Muscle of leg (tissue), 16 donors: ENCODE measurements at places on chromosomes 4 and X. TPM values are rescaled to one million over a fixed set of nuclear protein-coding genes. Genes with fewer than 3 reads are reported as not detected.
A peak's percentile ranks its signal among the peaks of the same experiment; 100 is the strongest.

- peak; percentile 8 for DNase-seq
These were observed 298.5 kb downstream of the KCTD8 start for GRCh38 chr4:44150091-44150576.

DNA sequence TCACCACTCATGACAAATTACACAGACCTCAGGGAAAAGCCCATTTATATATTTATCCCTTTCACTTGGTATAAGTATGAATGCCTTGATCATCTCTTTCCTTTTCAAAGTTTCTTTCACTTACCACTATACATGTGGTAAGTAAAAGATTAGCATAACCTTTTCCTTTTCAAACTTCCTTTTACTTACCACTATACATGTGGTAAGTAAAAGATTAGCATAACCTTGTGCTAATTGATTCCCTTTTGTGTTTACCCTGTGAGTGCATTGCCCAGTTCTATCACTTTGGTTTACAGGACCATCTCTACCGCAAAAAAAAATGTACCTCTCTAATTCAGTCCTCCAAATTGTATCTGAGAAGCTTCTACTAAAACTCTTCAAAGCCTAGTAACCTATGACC lies 32.7 kb upstream of the TCEANC start:
- no peak for DNase-seq

- DNase-seq = no peak
These were observed 44.5 kb downstream of the BRWD3 start for GRCh38 chrX:80765220-80765625.

NAP1L3 gene
- 12.4 TPM for polyA plus RNA-seq

DNA sequence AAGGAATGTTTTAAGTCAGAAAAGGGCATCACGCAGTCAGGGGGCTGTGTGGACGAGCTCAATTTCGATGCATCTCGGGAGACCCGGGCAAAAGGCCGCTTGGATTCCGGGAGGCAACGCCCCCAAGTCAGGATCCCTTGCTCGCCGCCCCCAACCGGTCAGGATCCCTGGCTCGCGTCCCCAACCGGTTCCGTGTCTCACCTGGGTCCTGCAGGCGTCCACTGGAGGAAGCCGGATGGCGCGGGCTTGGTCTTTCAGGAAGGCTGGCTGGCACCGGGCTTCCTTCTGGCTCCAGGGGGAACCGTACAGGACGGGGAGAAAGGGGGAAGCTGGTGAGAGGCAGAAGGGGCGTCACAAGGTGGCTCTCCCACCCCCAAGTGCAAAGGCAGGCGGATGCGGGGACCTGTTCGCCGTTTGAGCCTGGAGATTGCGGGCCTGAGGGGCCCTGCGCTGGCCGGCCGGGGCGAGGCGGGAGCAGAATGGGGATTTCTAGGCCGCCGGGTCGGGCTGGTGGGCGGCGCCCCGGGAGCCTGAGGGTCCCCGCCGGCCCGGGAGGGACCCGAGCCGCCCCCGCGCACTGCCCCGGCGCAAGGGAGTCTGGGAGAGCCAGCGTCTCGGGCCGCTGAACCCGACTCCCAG lies 84.7 kb downstream of the HPRT1 start:
- DNase-seq = peak; percentile 68

DNA sequence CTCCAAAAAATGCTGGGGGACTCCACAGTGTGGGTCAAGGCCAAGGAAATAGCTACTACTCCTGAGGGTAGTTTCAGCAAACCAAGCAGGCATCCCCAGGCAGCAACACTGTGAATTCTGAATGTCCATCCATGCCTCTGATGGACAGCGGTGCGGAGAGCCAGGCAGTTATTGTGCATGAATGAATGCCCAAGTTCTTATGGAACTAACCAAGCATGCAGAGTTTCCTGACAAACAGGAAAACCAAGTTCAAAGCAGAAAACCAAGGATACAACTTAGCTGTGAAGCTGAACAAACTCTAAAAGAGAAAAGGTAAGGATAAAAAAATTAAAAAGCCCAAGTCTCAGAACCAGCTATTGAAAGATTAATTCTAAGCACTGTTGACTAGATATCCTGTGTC lies 642.6 kb upstream of the HS3ST1 start:
- DNase-seq = no peak

GRCh38 chr4:169115897-169116254 lies 105.8 kb upstream of the CBR4 start:
- no peak for DNase-seq

DMP1 gene
- polyA plus RNA-seq = 0.05 TPM

DNA sequence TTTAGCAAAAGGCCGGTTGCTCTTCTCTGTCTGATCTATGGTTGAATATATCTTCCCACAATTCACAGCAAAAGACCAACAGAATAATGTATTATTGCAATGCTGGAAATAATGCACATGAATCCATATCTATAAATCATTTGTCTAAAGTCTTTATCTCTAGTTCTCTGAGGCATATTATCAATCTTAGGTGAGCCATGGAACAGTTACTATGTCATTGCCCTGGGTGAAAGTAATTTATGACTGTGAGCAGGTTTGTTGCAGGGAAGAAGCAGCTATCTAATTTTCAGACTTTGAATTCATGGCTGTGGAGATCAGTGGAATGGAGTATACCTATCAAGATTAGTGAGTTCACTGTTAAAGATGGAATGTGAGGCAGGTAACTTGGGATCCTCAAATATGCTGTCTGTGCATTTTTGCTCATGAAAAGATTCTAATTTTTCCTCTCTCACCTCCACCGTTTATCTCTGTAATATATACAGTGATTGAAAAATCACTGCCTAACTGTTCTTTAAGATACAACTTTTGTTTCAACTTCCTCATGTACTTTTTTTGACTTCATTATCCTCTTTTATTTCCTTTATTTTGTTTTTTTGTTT lies 256.8 kb upstream of the ARSJ start:
- DNase-seq = no peak

GRCh38 chrX:87727620-87728019 lies 210.0 kb downstream of the KLHL4 start:
- no peak for DNase-seq
